ENCODE measurements at places on chromosomes 12 and 14. TPM values are rescaled to one million over a fixed set of nuclear protein-coding genes. Genes with fewer than 3 reads are reported as not detected.

TMPRSS12 gene
- total RNA-seq = not detected

RSRC2 gene
- 54.9 TPM for total RNA-seq

ALX1 gene
- 5.2 TPM for total RNA-seq

ARHGDIB gene
- 1.3 TPM for total RNA-seq

RIC8B gene
- 7.1 TPM for total RNA-seq

TXNDC16 gene
- total RNA-seq = 0.67 TPM

INHBC gene
- total RNA-seq = not detected

KRT4 gene
- 3.9 TPM for total RNA-seq

TPH2 gene
- total RNA-seq = not detected

SLC17A8 gene
- not detected for total RNA-seq

OTUB2 gene
- total RNA-seq = 3.7 TPM

COA8 gene
- 53.8 TPM for total RNA-seq

CCDC198 gene
- total RNA-seq = 1.9 TPM

MMP17 gene
- total RNA-seq = 10.1 TPM

RNASE8 gene
- total RNA-seq = not detected

BICD1 gene
- 12.5 TPM for total RNA-seq

SAMD15 gene
- total RNA-seq = 2.0 TPM

TAS2R31 gene
- not detected for total RNA-seq

CLEC9A gene
- total RNA-seq = not detected

ACRBP gene
- total RNA-seq = 0.24 TPM

MGP gene
- total RNA-seq = not detected

MAP1LC3B2 gene
- total RNA-seq = 1.3 TPM
